ENCODE measurements at places on chromosomes 7 and 10.

GRCh38 chr10:9951481-9952257 lies 1066.0 kb upstream of the CELF2 start:
- DNase-seq: no peak

GRCh38 chr10:88386821-88387773 lies 196.0 kb downstream of the RNLS start:
- no peak for DNase-seq

DNA sequence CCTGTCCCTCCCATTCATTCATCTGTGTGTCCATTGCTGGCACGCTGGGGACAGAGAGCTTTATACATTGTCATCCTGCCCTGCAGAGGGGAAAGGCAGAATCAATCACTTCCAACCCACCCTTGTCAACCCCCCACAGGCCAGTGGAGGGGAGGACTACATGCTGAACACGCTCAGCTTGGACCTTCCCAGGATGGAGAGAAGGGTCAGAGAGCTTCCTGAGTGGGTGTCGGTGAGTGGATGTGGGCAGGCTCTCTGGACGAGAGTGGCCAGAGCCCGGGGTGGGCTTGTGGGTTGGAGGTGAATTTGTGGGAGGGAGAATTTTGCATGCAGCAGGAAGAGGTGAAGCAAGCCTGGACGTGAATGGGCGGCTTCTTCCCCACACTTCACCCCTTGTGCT lies 93.9 kb downstream of the DNAJB6 start:
- DNase-seq: no peak

GRCh38 chr7:120370954-120371353 lies 98.0 kb downstream of the KCND2 start:
- no peak for DNase-seq

GRCh38 chr10:21304198-21304597 lies 221.3 kb downstream of the SKIDA1 start:
- no peak for DNase-seq

- no peak for DNase-seq
These were observed 131.2 kb downstream of the SMURF1 start for GRCh38 chr7:99012722-99013121.

GRCh38 chr7:32044739-32045138 lies 25.5 kb downstream of the PDE1C start:
- DNase-seq: no peak

GRCh38 chr10:31886885-31887284 lies 41.7 kb downstream of the ARHGAP12 start:
- no peak for DNase-seq

- no peak for DNase-seq
These were observed 9.3 kb upstream of the PAPOLB start for GRCh38 chr7:4871056-4871680.

GRCh38 chr7:73741600-73741999 lies 3.0 kb upstream of the ABHD11 start:
- no peak for DNase-seq

DNA sequence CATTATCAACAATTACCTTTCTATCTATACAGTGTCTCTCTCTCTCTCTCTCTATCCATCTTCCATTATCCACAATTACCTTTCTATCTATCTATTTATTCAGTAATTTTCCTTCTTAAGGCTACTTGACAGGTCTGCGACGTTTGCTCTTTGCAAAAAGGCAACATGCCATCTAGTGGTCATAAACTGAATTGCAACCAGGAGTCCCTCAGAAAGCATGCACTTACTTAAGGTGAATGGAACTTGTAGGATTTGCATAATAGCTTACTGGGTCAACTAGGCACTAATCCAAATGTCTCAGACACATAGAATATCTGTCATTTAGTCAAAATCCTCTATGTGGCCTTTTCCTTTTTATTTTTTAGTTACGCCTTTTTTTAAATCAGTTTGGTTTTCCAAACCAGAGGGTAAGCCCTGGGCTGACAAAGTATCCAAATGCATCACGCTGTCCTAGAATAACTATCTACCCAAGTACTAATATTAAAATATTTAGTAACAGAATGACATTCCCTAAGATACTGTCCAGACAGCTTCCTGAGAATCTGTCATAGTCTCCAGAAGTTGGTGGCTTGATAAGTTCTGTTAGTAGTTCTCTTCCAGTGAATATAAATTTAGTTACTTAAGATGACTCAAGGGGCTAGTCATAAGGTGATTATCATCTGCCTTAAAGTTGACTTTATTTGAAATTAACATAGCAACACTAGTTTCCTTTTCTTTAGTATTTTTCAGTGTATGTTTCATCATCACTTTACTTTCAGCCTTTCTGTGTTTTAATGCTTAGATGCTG lies 208.3 kb downstream of the PPP1R3A start:
- no peak for DNase-seq

- no peak for DNase-seq
These were observed 73.3 kb upstream of the MYL10 start for GRCh38 chr7:101702362-101702850.

DNA sequence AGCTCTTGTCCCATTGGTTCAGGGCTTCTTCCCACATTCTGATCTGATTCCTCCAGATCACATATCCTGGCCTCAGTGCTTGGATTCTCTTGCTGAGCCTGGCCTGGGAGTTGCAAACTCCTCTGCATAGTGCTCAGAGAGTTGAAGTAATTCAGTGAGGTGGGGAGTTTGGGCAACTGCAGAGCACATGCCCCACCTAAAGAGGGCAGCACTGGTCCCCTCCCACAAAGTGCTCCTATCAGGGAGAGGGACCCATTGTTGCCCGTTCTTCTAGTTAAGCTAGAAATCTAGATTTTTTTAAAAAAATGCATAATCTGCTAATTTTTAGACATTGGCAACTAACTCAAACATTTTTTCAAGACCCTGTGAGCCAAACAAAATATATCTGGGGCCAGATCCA lies 45.1 kb downstream of the CHN2 start:
- DNase-seq: no peak

- no peak for DNase-seq
These were observed 73.3 kb downstream of the CXCL12 start for GRCh38 chr10:44311563-44312051.

GRCh38 chr7:157010588-157011332 lies at the start of gene MNX1:
Gene MNX1 (minus strand): TSS chr7:157010663. CDS start chr7:157010350, 313 bp downstream.
- no peak for DNase-seq

DNA sequence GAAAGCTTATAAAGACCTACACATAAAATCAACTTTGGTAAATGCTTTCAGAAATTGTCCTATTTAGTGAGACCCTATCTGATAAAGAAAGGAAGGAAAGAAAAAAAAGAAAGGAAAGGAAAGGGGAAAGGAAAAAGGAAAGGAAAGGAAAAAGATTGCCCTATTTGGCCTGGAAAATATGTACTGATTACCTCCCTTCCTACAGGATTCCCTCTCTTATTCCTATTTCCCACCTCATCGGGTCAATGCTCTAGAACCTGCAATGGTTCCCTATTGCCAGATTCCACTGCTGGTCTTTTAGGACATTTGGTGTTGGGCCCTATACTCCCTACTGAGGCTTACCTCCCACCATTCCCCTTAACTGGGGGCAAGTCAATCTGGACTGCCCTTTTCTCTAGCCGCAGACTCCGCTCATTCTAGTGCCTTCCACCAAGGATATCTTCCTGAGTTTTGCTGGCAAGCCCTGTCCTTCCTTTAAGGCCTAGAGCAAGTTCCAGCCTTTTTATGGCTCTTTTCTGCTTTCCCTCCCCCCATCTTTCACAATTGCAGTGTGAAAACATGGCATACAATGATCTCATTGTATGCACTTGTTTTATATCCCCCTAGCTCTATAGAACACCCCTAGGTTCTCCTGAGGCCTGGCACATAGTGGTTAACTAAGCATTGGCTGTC lies 4.4 kb downstream of the DDIT4 start:
- DNase-seq: no peak

DNA sequence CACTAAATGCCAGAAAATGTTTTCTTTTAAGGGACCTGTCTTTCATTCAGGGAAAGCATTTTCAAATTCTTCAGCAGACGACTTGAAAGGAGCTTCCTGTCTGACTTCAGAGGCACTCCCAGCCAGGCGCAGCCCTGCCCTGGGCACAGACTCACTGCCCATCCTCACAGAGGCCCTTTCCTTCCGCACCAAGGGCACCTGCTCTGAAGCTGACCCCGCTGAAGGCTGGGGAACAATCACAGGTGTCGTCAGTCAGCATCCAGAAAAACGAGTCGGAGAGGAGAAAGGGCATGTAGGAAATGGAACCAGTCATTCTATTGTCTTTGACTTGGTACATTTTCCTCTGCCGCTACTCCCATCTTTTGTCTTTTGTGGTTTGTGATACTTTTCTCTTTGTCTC lies 125.3 kb upstream of the PARD3 start:
- DNase-seq: no peak

- DNase-seq: no peak
These were observed 6.4 kb upstream of the ORAI2 start for GRCh38 chr7:102427019-102427405.

GRCh38 chr7:41437257-41438196 lies 265.4 kb downstream of the INHBA start:
- no peak for DNase-seq

- peak; percentile 93 for DNase-seq
These were observed 82.1 kb downstream of the SLC37A3 start for GRCh38 chr7:140316165-140316661.

DNA sequence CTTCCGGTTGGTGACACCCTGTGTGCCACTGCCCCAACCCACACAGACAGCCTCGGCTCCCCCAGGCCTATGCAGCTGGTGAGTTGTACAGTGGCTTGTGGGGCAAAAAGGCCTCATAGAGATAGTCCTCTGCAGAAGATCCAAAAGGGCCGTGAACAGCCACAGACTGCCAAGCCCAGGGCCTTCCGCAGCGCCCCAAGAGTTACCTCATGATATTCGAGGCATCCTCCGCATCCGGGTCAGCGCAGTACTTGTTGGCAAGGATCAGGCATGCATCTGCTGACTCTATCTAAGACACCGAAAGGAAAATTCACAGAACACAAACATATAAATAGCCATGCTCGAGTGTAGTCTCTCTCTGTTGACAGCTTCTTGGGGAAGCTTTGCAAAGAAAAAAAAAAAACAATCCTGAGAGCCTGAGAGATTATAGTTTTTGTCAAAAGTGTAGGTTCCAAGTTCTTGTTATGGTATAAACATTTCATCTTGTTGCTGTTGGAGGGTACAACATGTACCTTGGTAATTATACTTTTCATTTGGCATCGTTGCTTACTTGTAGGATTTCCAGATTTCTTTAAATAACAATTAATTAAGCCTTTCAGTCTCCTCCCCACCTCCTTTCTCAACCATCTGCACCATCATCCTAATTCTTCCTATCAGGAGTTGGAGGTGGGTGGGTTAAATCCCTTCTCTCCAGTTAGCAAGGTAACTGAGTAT lies 553.0 kb downstream of the KCNMA1 start:
- no peak for DNase-seq

- no peak for DNase-seq
These were observed 306.4 kb downstream of the PAXIP1 start for GRCh38 chr7:154696556-154696955.

DNA sequence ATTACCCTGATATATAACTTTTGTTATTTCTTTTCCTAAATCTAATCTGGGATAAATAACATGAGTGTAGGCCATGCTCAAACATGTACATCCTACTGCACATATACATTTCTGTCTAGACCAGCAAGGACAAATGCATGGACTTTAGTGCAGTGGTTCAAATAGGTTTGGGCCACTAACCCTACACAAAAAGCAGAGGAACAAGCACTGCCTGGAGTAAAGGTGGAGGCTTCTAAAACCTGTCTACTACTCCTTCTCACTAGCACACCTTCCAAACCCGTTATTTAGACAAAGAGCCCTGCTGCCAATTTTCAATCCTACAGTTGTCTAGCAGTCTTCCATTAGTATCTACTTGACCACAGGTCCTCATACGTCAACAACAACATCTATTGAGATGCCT lies 34.8 kb downstream of the SGCE start:
- no peak for DNase-seq

DNA sequence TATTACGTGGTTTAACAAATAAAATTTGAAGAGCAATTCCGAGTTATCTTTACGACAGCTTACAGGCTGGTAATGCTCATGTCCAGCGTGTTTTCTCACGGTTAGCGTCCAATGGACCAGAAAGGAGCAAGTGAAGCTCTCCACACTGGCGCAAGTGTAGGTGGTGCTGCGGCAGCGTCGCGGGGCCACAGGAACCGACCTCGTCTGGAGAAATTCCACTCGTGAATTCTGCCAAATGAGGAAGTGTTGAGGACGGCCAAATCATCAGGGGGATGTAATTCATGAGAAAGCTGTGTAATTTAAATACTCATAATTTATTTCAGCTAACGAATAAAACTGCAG lies 350 bp upstream of the ZNF37A start:
- DNase-seq: no peak

DNA sequence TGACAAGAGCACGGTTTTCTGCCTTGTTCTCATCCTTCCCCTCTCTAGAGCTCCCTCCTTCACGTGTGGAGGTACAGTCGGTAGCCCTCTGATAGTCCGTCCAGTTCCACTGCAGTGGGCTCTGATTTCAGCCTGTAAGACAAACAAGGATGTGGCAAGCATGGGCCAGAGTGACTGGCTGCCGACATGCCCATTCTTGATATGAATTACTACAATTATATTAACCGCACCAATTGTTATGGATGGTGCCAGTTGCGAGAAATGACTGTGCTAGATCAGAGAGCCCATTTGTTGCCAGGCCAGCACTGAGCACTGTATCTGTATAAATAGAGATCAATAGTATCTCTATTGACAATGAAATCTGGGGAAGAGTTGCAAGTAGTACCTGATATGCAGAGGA lies 146.6 kb downstream of the CHN2 start:
- no peak for DNase-seq

DNA sequence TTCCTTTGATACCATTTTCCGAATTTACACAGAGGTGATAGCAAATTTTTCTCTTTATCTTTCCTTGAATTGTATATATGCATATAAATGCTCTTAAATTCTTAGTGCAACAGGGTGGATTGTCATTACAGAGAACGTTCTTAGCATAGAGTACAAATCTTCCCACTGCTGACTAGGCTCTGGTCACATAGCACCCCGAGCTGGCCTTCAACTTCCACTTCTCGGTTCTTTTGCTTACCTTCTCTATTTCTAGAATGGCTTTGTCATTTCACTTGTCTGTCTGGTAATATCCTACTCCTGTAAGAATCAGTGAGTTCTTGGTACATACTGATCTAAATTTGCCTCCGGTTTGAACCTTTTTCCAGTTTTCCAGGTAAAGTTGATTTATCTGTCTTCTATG lies 13.4 kb downstream of the ADIRF start:
- DNase-seq: no peak

Measured in ascending aorta (tissue), 2 donors.